ENCODE measurements at places on chromosomes 11 and 22.
A peak's percentile ranks its signal among the peaks of the same experiment; 100 is the strongest.

- DNase-seq = no peak
Measured at GRCh38 chr22:38125038-38125610, 14.6 kb upstream of the BAIAP2L2 start.

DNA sequence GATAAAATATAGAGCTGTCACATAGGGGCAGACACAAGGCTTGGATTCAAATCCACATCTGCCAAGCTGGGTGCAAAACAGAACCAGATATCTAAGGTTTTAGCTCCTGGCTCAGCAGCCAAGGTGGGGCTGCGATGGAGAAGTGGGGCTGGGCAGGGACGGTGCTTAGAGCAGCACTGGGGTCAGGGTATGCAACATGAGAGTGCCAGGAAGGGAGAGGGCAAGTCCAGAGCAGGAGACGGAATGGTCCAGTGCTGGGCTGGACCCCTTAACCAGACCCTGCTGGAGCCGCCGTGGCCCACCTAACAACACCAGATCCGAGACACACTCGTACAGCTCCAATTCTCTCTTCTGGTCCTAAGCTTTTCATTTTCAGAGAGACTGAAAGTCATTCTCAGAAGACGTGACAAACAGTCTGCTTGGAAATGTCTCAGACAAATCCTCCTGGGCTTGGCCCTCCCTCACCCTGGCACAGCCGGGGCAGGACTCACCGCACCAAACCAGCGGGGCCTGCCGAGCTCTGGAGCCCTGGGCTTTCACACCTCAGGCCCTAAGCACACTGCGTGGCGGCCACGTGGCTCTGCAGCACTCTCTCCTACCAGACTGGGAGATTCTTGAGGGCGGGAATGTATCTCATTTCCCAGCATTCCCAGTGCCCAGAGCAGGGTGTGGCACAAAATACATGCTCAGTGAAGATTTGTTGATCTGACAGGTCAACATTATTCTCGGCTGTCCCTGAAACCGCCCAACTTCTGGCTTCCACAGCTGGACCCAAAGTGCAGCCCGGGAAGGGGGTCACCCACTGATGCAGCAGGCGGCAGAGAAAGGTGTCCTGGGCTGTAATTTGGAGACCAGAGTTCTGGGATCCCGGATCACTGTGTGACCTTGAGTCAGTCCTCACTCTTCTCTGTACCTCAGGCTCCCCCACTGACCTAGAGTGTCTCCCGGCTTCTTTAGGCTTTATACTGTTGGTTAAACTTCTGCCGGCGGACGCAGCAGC lies 11.6 kb downstream of the LRRC32 start:
- no peak for DNase-seq

DNA sequence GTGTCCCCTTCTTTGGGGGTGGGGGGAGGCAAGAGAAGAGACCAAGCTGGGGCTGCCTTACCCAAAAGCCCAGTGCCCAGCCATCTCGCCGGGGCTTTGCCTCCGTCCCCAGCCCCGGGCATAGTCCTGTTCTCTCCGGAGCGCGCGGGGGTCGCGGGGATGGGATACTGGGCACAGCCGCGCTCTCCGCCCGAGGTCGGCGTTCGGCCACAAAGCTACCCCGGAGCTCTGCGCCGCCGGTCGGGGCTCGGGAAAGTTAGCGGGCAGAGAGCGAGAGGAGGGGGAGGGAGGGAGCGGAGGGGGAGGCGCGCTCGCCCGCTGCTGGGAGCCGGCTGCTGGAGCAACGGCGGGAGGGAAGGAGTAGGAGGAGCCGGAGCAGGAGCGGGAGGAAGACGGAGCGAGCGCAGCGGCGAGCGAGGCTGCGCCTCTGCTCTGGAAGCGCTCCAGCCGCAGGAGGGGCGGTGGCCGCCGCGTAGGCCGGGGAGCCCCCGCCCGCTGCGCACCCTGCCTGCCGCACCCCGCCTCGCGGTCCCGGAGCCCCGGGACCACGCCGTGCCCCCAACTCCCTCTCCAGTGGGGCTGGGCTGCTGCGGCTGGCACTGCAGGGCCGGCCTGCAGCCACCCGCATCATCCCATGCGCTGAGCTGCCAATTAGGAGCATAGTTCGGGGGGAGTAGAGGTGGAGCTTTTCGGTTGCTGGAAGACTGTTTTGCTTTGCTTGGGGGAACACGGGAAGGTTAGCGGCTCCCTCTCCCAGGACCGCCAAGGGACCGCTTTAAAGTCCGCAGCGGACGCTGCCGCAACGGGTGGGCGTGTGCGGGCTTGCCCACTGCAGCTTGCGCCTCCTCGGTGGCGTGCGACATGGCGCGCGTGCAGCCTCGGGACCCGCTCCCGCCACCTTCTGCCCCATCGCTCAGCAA lies at the start of gene SCN4B:
SCN4B (minus strand) TSS at position 272 of the 920 bp plus-strand sequence; CDS start at position 122, 150 bp downstream.
- no peak for DNase-seq

DNA sequence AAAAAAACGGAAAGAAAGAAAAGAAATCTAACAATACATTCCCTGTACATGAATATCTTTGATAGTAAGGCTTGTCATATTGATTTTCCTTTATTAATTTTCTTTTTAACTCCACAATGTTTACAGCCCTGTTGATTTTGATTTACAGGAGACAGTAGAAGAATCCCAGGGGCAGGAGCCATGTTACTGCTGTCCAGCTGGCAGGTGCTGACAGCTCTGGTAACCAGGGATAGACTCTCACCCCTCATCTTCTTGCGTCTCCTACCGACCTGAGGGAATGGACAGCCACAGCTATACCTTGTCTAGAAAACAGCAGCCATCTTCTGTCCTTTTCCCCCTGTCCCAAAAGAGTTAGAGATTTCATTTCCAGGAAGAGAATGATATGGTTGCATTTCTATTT lies 37.4 kb downstream of the PRDM10 start:
- no peak for DNase-seq

DNA sequence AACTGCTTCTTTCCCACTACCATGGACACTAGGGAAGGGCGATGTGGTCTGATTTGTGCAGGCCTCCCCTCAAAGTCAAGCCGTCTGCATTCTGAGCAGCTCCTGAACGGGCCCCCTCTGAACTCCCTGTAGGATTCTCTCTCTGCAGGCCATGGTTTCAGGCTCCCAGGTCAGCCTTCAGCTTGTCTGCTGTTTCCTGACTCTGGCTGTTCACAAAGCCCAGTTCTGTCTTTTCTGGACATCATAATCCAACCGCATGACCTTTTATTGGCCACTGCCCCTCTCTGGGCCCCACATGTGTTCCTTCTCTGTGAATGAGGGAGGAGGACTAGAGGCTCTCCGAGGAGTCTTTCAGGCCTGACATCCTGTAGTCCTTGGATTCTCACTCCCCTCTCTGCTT lies 161.0 kb downstream of the FEZ1 start:
- no peak for DNase-seq

DNA sequence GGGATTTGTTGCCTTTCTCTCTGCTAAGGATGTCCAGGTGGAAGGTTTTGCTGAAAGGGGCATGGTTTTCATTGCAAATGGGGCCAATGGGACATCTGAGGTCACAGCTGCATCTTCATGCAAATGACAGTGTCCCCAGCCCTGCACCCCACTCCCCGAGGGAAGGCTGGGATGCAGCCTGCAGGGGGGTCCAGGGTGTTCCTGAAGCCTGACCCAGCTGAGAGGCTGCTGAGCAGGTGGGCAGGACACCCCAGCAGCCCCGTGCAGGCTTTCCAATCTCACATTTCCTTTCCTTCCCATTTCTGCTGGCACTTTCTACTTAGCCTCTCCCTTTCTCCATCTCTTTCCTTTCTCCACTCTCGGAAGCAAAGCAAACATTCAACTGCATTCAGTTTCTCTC lies 78.3 kb downstream of the SCN3B start:
- no peak for DNase-seq

- DNase-seq = no peak
Measured at GRCh38 chr11:40597546-40598113, 861.8 kb downstream of the LRRC4C start.

DNA sequence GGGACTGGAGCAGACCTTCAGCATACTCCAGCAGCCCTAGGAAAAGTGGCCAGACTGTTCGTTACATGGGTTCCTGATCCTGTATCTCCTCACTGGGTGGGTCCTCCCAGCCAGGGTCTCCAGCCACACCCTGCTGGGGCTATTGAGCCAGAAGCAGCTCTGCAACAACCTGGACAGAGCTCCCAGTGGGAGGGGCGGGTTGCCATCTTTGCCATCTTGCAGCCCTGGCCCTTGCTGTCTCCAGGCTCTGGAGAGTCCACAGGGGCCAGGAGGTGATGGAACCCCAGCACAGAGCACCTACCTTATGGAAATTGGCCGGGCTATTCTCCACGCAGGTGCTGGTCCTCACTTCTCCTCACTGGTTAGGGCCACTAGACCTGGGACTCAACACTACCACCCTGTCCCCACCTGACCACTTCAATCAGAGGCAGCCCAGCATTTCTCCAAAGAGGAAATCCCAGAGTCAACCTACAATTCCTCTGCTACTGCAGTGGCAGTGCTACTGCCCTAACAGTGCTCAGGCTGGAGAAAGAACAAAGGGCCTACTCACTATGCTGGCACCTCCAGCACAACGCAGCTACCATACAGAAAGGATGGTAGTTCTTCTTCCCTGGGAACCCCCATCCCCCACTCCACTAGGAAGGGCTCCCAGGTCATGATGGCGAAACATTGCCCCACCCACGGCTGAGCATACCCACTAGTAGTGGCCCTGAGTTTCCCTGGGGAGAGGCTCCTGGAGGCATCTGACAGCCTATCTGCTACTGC lies 290.2 kb upstream of the NCAM1 start:
- DNase-seq = no peak

GRCh38 chr11:114197799-114198500 lies 98.2 kb upstream of the NNMT start:
- DNase-seq = peak; percentile 60

- no peak for DNase-seq
Measured at GRCh38 chr11:16966930-16967671, 47.1 kb downstream of the PLEKHA7 start.

GRCh38 chr22:48245196-48245485 lies 1482.7 kb downstream of the TBC1D22A start:
- DNase-seq = no peak

- DNase-seq = no peak
Measured at GRCh38 chr22:41681616-41682015, 7.1 kb downstream of the SNU13 start.

- peak; percentile 47 for DNase-seq
Measured at GRCh38 chr22:32996702-32997101, 61.5 kb downstream of the SYN3 start.

DNA sequence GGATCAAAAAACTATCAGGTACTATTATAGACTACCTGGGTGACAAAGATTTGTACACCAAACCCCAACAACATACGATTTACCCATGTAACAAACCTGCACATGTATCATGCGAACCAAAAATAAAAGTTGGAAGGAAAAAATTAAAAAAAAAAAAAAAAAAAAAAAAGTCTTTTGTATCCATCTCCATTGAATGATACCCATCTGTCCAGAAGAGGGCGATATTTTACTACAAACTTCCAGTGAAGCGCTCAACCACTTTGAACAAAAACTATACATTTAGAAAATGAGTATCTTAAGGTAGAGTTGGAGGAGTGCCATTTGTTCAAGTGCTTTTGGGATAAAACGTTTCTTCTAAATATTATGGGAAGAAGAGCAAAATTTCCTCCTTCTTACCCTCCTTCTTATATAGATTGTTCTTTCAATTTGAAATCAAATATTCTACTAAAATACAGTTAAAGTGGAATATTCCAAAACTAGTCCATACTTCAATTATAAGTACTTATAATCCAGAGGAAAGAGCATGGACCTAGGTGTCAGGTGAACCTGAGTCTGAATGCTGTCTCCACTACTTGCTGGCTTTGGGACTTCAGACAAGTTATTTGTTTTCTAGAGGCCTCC lies 23.3 kb downstream of the ARL14EP start:
- DNase-seq = peak; percentile 45

DNA sequence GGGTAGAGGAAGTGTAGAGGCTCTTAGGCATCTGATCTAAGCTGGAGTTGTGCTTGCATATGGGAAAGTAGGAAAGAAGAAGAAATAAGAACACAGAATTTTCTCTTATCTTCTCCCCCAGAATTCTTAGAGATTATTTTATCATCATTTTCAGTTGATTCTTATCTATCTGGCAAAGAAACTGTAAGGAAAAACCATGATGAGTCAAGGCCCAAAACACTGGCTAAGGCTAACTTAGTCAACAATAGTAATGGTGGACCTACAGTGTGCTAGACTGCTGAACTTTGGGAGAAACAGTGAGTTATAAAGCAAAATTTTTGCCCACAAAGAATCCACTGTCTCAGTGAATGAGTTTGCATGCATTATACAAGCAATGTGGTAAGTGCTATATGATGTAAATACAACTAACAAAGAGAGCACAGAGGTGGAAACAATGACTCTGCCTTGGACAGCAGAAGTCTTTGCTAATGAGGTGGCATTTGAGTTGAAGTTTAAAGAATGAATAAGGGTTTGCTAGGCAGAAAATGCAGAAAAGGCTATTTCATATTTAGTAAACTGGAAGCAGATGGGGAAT lies 344.5 kb upstream of the PLET1 start:
- DNase-seq = no peak

GRCh38 chr22:27046086-27046485 lies 388.7 kb downstream of the MIAT start:
- DNase-seq = no peak

- DNase-seq = no peak
Measured at GRCh38 chr11:130715085-130715876, 201.0 kb downstream of the SNX19 start.

DNA sequence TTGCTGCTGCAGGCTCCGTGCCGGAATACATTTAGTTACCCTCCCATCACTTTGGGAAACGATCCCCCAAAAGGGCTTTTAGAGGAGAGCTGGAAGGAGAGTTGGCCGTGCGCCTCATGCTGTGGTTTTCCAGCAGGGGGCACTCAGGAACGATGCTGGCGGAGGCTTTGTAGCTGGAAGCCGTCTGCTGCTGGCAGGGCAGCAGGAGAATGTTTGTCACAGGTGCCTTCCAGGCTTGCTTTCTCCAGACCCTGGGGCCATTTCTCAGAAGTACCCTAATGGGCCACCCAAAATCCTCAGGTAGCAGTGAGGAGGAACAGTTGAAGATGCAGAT lies 30.0 kb upstream of the CABP7 start:
- peak; percentile 18 for DNase-seq

DNA sequence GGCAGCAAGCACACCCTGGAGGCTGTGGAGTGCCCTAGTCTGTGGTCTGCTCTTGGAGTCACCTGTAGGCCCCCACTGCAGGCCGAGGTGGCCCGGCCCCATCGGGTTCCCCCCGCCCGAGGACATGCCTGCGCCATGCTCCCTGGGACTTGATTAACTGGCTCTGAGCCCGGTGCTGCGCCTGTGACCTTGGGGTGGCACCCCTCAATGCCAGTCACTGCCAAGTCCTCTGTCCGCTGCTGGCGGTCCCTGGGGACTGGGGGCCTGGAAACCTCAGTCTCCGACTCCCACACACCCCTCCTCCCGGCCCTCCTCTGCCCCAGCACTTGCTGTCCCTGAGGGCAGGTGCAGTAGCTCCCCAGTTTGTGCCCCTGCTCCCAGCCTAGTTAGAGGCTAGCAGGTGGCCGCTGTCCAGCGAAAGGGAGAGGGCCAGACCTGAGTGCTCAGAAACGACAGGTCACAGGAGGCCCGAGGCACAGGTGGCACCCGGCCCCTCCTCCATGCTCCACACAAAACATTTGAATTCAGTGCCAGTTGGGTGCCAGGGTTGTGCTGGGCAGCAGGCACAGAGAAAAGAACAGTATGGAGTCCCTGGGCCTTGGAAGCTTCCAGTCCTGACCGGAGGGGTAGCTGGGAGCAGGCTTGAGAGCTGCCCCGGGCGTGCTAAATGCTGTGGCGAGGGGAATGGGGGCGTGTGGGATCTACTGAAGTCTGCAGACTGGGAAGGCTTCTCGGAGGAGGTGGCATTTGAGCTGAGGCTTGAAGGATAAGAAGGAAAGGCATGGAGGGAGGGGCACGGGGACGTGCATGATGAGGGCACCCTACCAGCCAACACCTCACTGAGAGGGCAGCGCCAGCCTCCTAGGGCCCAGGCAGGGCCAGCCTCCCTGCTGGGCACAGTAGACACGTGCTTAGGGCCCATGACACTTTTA lies 16.4 kb upstream of the FLRT1 start:
- no peak for DNase-seq

GRCh38 chr22:40006641-40007040 lies 11.9 kb downstream of the FAM83F start:
- DNase-seq = no peak

Measured in A172 (cell line).